ENCODE measurements at places on chromosomes 2 and 18.

GRCh38 chr2:226118471-226119429, 680.9 kb downstream of the IRS1 start:
- DNase-seq, result peak; percentile 77

- DNase-seq, result no peak
Measured at GRCh38 chr2:239167011-239167673, 233.7 kb downstream of the HDAC4 start.

- no peak for DNase-seq
Measured at GRCh38 chr18:58257461-58257860, 213.4 kb downstream of the NEDD4L start.

DNA sequence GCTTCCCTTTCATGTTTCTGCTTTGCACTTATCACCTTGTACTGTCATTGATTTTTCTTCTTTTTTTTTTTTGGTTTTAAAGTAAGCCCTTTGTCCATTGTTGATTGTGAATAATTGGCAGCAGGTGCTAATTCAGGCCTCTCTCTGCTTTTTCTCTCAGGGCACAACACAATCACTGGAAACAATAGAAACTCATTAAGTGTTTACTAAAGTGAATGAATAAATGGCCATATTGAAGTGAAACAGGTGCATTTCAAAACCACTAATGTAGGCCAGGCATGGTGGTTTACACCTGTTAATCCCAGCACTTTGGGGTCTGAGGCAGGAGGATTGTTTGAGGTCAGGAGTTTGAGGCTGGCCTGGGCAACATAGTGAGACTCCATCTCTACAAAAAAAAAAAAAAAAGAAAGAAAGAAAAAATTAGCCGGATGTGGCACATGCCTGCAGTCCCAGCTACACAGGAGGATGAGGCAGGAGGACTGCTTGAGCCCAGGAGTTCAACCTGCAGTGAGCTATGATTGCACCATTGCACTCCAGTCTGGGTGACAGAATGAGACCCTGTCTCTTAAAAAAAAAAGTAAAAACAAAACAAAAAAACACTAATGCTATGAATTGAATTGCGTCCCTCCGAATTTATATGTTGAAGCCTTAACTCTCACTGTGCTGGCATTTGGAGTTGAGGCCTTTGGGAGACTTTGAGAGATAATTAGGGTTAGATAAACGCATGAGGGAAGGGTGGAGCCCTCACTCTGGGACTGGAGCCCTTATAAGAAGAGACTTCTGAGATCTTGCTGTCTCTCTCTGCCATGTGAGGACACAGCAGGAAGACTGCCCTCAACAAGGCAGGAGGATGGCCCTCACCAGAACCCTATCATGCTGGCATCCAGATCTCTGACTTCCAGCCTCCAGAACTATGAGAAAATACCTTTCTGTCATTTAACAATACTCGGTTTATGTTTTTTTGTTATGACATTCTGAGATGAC, 19.9 kb downstream of the SLC38A11 start:
- DNase-seq, result no peak

DNA sequence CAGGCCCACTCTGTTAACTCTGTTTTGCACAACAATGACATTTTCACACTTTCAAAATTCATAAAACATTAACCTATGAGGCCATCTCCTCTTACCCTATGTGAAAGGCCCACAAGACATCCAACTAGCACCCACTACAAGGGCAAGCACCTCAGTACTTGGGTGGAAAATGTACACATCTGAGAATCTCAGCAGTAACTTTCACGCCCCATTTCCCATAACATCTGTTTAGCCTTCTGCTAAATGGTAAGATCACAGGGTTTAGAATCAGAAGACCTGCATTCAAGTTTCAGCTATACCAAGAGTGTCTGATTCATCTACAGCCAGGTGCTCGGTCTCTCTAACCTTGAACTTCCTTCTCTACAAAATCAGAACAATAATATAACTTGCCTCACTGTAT, 89.2 kb downstream of the SP100 start:
- DNase-seq, result no peak

DNA sequence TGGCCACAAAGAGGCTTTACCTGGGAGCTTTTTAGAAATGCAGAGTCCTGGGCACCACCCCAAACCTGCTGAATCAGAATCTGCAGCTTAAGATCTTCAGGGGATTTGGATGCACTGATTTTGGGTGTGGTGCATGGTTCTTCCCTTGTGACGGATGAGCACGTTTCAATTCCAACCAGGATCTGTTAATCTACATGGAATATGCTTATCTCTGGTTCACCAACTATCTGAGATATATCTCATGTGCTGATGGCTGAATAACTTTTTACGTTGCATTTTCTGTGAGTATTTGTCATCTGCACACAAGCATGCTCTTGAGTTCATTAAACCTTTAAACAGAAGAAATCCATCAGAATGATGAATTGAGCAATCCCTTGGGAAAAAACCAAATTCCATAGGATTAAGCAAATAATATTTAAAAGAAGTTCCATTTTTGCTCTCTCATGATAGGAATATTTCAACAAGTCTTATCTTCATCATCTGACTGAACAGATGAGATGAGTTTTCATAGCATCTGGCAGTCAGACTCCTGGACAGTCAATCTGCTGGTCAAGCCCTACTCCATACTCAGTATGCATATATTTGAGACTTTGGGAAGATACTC, 120.6 kb downstream of the PLB1 start:
- no peak for DNase-seq

GRCh38 chr18:75694292-75694691, 266.8 kb upstream of the SMIM21 start:
- DNase-seq, result no peak

DNA sequence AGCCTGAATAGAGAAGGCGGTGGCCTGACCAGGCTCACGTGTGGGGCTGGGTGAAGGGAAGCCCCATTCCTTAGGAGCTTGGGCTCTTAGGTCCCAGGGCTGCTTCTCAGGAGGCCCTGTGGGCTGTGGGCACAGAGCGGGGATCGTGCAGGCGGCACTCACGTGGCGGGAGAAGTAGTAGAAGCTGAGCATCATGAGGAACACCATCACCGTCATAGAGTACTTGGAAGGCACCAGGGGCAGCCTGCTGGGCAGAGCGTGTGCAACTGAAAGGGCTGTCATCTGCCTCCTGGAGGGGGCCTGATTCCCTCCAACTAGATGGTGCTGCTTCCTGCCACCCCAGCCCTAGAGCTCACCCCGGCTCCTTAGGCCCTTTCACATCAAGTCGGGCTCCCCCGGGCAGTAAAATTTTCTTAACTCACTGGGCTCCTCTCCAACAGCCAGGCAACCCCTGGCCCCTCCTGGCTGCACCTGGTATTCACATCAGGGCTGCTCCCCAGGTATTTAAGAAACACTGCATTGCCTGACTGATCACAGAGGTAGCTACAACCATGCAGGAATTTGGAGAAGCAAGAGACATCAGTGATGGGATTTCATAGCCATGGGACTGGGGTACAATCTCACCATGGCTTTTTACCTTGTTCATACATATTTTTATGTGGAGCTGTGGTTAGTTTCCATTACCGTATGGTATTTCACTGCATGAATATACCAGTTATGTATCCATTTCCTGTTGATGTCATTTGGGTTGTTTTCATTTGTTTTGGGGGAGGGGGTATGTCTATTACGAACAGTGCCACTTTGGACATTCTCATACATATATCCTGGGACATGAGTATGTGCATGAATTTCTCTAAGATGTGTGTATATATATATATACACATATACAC, 32.9 kb downstream of the CENPO start:
- DNase-seq, result no peak

- no peak for DNase-seq
Measured at GRCh38 chr2:217935901-217936684, 66.7 kb downstream of the TNS1 start.

DNA sequence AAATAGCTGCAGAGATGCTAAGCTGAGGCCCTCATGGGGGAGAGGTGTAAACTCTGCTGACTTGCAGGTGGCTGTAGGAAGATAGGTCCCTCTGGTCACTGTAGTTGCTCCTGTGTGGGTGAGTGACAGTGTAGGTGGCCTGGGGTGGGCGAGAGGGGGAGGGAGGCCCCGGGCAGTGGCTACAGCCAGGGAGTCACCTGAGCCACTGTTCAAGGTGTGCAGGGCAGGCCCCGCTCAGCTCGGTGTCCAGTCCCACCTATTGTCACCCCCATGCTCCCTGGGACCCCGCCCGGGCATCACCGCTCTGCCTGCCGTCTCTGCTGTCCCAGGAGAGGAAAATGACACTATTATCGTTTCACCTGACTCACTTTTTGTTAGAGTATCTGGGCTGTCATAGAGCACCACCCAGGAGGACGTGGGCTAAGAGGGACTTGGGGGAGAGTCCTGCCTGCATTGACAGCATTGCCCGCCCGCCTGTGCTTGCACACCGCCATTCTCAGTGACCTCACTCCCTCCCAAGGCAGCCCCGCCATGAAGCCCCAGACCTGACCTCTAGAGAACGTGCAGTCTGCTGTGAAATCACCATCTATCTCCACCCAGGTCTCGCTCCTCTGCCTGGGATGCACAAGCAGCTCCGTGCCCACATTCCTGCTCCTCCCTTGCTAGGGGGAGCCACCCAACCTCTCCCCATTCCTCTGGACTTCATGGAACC, 29.2 kb downstream of the COPS9 start:
- DNase-seq, result no peak

GRCh38 chr2:240926516-240927389, 20.6 kb downstream of the CROCC2 start:
- no peak for DNase-seq

DNA sequence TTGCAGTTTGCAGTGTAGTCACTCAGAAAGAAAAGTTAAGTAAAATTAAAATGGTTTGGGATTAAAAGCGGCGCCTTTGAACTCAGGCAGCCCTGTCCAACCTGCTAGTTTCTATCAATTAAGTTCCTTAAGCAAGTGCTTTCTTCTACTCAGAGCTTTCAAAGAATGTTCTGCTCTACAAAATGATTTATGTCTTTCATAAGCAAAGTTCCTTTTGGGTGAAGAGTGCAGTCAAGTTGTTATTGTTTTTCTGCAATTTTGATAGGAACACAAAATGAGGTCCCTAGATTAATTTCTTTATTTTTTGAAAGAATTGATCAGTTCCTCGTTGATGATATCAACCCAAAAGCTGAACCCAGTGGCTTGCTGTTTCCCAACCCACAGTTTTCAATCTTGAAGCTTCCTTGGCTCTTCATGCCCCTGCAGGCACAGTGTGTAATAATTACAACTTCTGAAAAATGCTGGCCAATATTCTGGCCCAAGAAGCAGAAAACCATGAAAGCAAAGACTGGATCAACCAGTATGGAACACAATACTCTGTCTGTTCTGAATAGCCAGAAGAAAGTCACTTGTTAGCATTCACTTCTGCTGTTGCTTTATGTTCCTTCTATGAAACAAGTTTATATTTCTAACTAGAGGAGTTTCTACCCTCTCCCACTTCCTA, 89.1 kb downstream of the TGIF1 start:
- DNase-seq, result no peak

GRCh38 chr2:12547566-12548170, 169.1 kb upstream of the TRIB2 start:
- no peak for DNase-seq

DNA sequence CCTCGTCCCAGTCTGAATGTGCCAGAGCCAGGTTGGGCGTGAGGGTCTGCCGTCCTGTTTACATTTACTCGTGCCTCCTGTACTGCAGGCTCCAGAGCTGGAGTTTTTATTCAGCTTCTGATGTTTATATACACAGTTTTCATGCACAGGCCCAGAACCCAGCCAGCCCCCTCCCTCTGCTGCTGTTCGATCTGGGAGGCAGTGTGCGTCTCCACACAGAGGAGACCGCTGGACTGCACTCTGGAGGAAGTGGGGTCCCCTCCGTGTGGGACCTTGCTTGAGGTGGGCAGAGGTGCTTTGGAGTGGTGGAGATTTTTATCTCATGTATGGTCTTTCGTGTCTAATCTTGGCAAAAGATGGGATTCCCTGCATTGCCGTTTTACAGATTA, 90.6 kb downstream of the GLI2 start:
- DNase-seq, result no peak

DNA sequence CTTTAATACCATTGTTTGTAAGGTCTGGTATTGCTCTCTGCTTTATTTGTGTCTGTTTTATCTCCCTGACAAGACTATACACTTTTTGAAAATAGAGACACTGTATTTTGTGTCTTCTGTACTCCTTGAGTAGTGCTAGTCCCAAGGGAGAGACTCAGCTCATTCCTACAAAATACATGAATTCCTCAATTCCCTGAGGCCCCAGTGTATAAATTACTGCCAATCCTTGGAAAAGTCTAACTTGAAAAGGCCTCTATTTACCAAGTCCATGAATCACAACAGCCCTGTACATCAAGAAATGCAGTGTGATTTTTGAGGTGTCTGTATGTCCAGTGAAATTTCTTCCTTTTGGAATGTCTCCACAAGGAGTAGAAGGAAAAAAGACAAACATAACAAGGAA, 34.9 kb upstream of the NEDD4L start:
- no peak for DNase-seq

- DNase-seq, result no peak
Measured at GRCh38 chr2:73896362-73897239, 3.8 kb downstream of the ACTG2 start.

- no peak for DNase-seq
Measured at GRCh38 chr2:133940134-133940533, 313.7 kb upstream of the MGAT5 start.

- DNase-seq, result peak; percentile 94
Measured at GRCh38 chr2:152421521-152422370, 86.8 kb downstream of the FMNL2 start.

DNA sequence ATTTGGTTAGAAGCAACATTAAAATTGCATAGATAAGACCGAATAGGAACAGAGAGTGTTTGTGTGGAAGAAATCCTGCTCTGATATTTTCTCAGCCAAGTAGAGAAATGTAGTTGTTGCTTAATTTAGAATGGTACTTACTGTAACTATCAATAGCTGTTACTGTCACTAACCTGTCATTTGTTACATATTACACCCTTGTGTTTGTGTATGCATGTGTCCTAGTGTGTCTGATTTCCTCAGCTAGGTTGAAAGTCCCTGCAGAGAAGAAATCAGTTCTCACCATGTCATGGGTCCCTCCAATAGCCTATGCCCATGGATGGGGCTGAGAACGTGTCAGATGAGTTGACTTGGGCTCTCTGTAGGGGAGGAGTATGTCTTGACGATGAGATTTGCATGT, 94.4 kb downstream of the SPTBN1 start:
- no peak for DNase-seq

- no peak for DNase-seq
Measured at GRCh38 chr18:32242395-32242794, 52.6 kb downstream of the MEP1B start.

Measured in SW 1271 (cell line).